ENCODE measurements at places on chromosomes 5 and 9.

DNA sequence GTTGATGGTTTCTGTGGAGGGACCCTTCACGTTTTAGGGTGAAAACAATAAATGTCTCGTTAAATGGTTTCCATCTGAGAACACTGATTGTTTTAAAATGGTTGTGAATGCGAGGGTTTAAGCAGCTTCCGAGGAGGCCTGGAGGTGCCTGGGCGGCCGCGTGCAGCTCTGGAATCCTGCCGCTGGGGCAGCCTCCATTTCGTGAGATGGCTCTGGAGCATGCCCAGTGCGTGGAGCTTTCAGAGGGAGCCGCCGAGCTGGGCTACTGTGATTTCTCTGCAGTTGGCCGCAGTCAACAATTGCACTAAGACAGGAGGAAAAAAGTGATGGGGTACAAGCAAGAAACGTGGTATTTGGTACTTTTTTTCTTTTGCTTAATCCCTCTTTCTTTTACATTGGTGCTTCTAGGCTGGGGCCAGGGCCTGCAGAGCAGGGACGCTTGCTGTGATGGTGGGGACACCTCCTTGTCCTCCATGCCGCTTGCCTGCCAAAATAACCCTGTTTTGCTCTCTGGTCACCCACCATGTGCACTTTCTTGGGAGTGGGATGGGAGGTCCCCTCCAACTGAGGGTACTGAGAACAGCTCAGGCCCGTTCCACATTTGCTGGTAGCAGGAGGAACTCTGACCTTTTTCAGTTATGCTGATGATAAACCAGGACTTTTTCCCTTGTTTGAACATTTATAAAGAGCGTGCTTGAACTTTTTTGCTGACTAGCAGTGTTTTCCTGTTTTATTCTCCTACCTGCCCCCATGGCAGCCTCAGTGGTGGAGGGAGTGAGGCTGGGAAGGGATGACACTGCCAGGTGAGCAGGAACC lies 47.1 kb downstream of the EHMT1 start:
- no peak for DNase-seq

DNA sequence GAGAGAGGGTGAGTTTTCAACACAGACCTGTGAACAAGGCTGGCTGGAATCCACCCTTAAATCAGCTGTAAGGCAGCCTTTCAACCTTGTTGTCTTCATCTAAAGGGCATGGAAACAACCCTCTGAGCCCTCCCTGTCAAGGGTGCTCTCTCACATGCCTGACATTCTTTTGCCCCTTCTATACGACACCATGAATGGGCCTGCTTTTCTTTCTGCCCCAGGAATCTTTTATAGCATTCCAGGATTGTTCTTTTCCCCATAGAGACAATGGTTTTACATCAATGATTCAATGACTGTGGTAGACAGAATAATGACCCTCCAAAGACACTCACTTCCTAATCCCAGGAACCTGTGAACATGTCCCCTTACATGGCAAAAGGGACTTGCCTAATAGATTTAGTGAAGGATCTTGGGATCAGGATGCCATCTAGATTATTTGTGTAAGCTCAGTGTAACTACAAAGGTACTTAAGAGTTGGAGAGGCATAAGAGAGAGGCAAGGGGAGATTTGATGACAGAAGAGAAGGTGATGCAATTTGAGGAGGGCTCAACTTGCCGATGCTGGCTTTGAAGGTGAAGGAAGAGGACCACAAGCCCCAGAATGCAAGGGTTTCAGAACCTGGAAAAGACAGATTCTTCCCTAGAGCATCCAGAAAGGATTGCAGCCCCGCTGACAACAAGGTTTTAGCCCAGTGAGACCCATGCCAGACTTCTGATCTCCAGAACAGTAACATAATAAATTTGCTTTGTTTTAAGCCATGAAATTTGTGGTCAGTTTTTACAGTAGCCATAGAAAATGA lies 29.2 kb upstream of the HMHB1 start:
- no peak for DNase-seq

DNA sequence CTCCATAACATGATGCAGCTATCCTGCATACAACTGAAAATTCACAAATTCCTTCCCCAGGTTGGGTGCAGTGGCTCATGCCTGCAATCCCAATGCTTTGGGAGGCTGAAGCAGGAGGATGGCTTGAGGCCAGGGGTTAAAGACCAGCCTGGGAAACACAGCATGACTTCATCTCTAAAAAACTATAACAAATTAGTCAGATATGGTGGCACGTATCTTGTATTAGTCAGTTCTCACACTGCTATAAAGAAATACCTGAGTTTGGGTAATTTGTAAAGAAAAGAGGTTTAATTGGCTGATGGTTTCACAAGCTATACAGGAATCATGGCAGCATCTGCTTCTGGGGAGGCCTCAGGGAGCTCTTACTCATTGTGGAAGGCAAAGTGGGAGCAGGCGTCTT lies 56.4 kb upstream of the DAPK1 start:
- DNase-seq = no peak

DNA sequence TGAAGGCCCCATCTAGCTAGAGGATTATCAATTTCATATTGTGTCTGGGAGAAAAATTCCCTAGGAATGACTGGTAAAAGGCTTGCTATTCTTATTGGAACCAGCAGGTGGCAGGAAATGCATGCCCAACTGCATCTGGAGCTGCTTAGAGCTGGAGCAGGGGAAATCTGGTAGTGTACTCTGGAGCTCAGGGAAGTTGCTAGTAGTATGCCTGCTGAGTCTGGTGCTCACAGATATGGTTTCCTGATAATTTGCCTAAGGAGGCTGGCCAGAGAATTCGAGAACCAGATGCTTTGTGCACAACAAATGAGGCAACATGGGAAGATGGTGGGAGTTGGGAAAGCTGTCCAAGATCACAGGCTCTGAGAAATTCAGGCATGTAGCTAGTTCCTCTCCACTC lies 53.7 kb downstream of the G3BP1 start:
- DNase-seq = no peak

DNA sequence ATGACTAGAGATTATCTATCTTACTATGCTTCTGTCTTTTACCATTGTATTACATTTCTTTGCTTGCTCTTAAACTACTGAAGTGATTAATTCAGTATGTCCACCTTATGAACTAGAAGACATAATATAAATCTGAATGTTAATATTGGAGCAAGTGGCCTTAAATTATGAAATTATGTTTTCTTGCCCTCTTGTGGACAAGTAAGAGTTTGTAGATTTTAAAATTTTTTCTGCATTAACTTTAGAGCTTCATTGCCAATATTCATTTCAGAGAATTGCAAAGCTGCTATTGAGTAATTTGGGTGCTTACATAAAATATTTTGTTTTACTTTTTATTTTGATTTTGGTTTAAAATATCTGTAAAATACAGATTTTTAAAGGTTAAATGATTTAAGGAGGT lies 55.3 kb downstream of the RANBP17 start:
- DNase-seq = no peak

GRCh38 chr5:155311721-155312120 lies 298.2 kb downstream of the KIF4B start:
- no peak for DNase-seq

DNA sequence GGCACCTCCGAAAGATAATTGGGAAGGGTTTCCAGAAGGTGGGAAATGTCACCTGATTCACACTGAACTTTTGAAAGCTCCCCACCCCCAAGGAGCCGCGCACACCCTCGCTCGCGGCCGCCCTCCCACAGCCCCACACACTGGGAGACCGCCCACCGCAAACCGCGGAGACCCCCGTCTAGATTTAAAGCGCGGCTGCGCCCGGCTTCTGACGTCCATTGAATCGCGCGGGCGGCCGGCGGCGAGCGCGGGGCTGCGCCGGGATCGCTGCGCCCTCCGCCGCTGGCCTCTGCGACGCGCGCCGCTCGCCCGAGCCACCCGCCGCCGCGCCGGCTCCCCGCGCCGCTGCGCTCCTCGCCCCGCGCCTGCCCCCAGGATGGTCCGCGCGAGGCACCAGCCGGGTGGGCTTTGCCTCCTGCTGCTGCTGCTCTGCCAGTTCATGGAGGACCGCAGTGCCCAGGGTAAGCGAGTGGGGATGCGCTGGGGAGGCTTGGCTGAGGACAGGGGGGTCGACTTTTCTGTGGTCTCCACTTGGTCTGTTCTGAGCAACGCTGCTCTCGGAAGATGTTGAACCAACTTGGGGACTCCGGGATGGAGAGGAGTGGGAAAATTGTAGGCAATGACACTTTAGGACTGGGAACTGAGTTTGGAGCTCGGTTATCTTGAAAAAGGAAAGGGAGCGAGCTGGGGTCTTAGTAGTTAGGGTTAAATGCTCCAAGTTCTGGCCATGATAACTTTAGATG lies at the start of gene FST:
TSS of gene FST (plus strand) at position 214 of the 743 bp plus-strand sequence. CDS start at position 377, 163 bp downstream.
- DNase-seq = peak; percentile 62

- DNase-seq = no peak
Observed at GRCh38 chr5:98604721-98605425, 168.6 kb upstream of the RGMB start.

GRCh38 chr9:84940294-84940693 lies 270.8 kb downstream of the NTRK2 start:
- DNase-seq = no peak

DNA sequence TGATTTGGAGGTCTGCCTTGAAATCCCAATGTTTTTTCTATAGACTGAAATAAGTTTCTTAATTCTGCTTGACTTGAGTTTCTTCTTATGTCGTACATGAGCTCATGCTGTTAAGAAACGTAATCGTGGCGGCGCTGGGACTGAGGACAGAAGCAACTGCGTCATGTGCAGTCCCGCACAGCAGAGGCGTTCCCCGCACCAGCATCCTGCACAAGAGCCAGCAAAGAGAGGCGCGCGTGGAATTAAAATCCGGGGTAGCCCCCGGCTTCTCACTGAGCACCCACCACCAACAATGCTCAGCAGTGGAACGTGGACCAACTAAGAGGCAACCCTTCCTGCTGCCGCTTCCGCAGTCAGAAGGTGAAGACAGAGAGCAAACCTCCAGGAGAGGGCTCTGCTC lies 496.2 kb upstream of the ADAMTS16 start:
- no peak for DNase-seq

- no peak for DNase-seq
Observed at GRCh38 chr5:89087551-89088318, 204.8 kb upstream of the MEF2C start.

DNA sequence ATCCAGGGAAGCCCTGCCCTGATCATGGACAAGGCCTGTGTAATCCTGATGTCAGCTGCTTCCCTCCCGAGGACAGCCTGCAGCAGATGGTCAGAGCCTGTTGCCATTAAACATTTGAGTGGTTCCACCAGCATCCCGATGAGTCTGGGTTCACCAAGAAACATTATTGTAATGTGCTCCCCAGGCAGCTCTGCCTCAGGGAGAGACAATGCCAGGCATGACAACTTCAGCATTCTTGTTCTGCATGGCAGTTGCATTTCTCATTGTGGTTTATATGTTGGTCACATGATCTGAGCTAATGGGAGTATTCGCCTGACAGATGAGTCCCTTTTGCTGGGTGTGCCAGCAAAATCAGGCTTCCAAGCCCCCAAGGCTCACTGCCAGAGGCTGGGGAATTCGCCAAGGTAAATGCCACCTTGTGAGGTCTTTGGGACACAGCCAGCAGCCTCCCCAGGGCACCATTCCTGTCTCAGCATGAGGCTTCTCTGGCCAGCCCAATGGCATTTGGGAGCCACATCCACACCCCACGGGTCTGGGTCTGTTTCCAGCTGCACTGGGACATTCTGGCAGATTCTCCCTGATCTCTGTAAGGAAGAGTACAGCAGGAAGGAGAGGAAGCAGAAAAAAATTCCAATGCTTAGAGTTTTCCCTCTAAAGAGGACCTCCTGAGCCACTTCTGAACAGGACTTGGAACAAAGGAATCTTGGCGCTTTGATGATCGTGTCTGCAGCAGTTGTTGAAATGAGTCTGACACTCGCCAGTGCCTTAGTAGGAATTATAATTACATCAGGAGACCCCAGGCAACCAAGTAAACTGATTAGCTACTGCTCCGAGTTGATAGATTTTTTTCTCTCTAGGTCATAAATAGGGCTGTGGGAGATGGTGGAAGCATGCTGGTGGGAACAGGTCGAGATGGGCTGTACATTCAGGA lies 18.7 kb downstream of the KCNIP1 start:
- DNase-seq = no peak

DNA sequence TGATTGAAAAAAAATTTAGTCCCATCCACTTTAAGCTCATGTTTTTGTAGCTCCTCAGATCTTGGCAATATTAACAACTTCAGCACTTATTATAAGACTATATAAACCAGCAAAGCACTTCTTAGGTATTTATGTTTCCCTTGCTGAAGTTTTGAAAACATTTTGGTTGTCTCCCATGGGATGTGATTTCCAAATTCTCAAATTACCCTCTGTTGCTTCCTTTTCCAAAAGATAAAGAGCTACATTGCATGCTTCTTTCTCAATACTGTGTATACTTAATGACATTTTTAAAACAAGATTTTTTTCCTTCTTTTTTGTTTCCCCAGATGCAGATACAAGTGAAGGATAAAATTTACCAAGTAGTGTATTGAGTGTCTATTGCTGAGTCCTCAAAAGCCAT lies 567.1 kb downstream of the CSNK1G3 start:
- DNase-seq = no peak

GRCh38 chr5:89280103-89281037 lies 397.4 kb upstream of the MEF2C start:
- DNase-seq = no peak

DNA sequence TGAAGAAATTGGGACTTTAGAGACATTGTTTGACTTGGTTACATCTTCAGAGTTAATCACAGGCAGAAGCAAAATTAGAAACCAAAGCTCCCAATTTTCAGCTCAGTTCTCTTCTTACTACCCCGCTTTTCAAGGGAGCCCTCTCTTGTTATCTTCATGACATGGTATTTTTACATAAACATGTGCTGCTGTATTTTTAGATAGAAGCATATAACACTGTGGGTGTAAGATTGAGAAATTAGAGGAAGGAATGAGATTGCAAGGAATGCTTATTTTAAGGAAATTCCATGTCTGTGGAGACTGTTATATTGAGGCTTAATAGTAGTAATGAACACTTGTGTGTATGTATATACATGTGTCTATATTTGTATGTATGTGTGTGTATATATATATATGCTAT lies 401.6 kb downstream of the TMEM232 start:
- DNase-seq = no peak

- DNase-seq = no peak
Observed at GRCh38 chr5:55969956-55970355, 24.8 kb downstream of the IL6ST start.

DNA sequence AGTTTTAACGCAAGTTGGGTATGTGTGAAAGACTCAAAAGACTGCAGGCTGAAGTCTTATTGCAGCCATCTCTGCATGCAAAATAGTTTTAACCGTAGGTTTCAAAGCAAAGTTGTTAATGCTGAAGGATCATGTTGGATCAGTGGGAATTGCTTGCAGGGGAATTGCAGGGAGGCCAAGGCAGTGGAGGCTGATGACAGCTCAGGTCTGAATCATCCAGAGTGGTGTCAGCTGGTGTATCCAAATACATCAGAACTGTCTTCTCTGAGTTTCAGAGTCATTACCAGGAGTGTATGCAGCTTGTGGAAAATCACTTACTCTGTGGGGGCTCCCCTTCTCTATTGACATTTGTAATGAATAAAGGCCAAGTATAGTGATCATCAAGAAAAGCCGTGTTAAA lies 435.7 kb downstream of the SH3GL2 start:
- DNase-seq = no peak
